ENCODE measurements at places on chromosomes 1 and 21.

GRCh38 chr1:174060090-174060489, 37.9 kb upstream of the RC3H1 start:
- DNase-seq, result no peak

DNA sequence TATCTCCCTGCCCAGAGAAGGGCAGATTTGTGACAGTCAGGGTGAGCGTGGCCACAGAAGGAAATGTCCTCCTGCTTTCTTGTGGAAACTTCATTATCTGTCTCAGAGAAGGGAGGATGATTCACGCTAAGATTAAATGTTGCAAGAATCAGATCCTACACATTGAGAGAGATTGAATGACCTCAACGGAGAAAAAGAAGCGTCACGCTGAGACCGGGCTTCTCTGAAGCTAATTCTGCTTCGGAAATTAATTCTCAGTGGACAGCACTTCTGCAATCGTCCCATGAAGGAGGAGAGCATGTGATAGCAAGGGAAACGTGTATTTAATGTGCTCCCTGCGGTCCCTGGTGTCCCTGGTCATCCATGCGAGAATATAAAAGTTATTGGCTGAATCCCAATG, 19.8 kb upstream of the C1orf21 start:
- DNase-seq, result no peak

GRCh38 chr1:92117526-92117925, 37.4 kb downstream of the BTBD8 start:
- no peak for DNase-seq

DNA sequence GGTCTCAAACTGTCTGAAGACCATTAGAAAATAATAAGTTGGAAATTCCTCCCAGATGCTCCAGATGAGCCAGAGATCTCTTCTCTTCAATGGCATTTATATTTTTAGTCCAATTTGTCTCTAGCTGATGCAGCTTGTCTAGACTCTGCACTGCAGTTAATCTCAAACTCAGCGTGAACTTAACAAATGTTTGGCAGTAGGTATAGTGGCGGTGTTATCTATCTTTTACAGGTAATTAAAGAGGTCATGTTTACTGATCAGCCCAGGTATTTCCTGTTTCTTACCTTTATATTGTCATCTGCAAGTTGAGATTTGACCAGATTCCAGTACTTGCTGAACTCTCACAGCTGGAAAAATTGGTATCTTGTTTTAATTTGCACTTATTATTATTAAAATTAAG, 1024.5 kb upstream of the ADGRL2 start:
- DNase-seq, result no peak

GRCh38 chr1:100320311-100321099, 31.8 kb upstream of the CDC14A start:
- no peak for DNase-seq

DNA sequence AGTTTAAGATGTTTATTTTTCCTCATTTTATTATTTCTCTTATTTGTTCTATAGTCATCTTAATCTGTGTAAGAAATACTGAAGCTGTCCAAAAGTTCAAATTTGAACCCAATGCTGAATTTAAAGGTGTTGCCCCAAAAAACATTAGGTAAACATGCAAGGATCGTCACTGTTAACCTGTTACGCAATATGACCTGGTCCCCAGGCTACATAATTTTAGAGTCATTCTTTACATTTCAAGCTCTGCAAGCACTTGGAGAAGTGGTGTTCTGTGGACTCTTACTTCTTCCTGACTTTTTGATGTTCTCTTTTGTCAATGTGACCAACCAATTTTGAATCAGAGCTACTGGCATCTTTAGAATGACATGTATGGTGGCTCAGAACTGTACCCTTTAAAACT, 106.0 kb downstream of the CLIC6 start:
- no peak for DNase-seq

DNA sequence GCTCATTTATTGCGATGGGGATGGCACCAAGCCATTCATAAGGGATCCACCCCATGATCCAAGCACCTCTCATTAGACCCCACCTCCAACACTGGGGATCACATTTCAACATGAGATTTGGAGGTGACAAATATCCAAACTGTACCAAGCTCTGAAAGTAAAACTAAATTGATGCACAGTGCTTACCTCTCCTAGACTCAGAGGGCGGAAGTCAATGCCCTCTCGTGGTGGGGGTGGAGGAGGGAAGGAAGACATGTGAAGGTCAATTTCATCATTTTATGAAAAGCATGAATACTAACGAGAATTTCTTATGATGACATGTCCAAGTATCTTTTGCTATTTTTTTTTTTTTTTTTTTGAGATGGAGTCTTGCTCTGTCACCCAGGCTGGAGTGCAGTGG, 120.0 kb downstream of the PGBD5 start:
- DNase-seq, result no peak

DNA sequence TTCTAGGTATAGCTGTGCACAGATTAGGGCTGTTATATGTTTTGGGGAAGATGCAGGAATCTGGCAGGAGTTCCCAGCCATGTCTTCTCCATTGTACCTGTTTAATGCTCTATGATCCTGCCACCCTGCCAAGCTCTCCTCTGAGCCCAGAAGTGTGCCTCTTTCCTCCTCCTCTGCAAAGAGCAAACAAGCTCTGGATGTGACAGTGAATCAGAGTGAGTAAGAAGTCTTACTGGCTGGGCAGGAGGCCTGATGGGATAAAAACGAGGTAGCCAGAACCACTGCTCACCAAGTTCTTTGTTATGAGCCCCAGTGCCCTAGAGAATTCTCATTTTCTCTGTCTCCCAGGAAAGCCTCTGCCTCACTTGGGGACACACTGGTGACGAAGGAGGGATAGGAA, 69.0 kb downstream of the BRINP2 start:
- no peak for DNase-seq

GRCh38 chr1:223741861-223742260, 29.5 kb downstream of the CAPN2 start:
- no peak for DNase-seq
